Esophagus muscularis mucosa (tissue), 4 donors: ENCODE measurements at places on chromosomes 1 and 21. TPM values are rescaled to one million over a fixed set of nuclear protein-coding genes. Genes with fewer than 3 reads are reported as not detected.

Gene RUNX3
- 4.4 TPM for total RNA-seq

Gene RPE65
- total RNA-seq: not detected

Gene SOD1
- 250 TPM for total RNA-seq

Gene OR2T29
- total RNA-seq: not detected

Gene MARK1
- 17.4 TPM for total RNA-seq

Gene CYP2J2
- 0.26 TPM for total RNA-seq

Gene FCRL2
- total RNA-seq: not detected

Gene ZBTB40
- 18.5 TPM for total RNA-seq

Gene TTC39A
- 2.5 TPM for total RNA-seq

- DNase-seq: no peak
These were observed 5.3 kb upstream of the DPT start for GRCh38 chr1:168734271-168734670.

DNA sequence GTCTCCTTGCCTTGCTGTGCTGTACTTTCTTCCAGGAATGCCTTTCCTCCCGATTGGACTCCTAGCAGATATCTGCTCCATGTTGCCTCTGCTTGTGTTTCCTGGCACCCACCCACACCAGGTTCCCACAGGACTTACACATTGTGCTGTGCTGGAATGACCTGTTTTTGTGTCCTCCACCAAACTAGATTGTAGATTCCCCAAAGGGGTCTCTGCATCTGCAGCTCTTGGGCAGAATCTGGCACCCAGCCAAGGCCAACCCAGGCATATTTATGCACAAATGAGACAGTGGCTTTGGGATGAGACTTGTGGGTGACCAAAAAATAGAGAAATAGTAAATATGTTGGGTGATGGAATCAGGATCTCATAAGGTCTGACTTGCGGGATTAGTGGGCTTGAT, 278.2 kb downstream of the RRAGC start:
- DNase-seq: no peak

- no peak for DNase-seq
These were observed 24.8 kb upstream of the ZMYM4 start for GRCh38 chr1:35243691-35244090.

DNA sequence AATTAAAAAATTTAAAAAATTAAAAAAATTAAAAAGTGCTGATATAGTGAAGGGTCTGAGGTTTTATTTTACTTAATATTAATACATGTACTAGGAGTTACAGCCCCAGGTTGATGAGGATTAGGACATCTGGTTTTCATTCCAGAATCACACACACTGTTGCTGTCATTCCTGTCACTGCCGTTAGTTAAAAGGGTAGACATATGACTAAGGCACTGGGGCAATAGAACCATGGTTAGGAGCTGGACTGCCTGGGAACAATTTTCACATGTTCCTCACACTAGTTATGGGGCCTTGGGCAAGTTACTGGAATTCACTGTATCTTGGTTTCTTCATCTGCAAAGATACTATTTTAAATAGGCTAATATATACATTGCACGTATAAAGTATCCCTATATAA, 191.8 kb upstream of the DPYD start:
- no peak for DNase-seq

DNA sequence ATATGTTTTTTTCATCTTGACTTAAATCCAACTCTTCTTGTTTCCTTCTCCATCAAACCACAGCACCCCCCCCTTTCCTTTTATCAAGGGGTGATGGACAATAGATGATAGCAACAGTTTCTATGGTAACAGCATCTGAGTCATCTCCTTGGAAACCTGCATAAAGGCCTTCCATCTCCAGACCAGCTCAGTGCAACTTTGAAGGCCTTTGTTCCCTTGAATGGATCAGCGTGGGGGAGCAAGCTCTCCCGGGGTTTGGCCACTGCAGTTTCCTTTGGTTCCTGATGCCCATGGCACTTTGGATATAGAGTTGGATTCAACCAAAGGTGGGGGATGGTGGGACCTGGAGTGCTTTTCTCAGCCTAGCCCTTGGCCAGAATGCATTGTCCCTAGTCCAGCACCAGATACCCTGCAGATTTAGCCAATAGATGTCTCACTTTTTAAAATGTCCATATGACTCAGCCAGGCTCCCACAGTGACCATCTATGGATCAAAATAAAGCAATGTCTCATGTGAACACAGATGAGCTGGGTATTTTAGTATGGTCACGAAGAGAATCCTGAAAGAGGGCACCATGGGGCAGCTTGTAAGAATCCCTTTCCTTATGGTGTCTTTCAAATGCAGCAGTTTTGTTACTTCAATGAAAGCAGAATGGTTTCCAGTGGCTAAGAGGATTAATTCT, 127.7 kb downstream of the SPATA46 start:
- DNase-seq: no peak

DNA sequence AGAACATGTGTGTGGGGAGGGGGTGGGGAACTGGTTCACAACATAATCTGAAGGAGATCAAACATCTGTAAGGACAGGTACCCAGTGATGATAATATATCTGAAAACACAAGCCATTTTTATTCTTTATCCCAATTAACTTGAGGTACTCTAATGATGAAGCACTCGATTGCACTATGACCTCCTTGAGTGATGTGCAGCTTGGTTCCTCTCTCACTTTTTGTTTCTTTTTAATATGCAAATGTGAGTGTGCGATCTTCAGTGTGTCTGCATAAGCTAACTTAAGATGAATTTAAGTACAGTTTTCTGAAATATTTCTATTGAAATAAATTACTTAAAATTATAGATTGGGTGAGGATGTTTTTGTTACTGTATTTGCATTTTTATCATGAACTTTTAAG, 50.6 kb upstream of the ANGPTL1 start:
- DNase-seq: no peak

GRCh38 chr1:65844821-65845534, 52.3 kb downstream of the PDE4B start:
- DNase-seq: no peak

DNA sequence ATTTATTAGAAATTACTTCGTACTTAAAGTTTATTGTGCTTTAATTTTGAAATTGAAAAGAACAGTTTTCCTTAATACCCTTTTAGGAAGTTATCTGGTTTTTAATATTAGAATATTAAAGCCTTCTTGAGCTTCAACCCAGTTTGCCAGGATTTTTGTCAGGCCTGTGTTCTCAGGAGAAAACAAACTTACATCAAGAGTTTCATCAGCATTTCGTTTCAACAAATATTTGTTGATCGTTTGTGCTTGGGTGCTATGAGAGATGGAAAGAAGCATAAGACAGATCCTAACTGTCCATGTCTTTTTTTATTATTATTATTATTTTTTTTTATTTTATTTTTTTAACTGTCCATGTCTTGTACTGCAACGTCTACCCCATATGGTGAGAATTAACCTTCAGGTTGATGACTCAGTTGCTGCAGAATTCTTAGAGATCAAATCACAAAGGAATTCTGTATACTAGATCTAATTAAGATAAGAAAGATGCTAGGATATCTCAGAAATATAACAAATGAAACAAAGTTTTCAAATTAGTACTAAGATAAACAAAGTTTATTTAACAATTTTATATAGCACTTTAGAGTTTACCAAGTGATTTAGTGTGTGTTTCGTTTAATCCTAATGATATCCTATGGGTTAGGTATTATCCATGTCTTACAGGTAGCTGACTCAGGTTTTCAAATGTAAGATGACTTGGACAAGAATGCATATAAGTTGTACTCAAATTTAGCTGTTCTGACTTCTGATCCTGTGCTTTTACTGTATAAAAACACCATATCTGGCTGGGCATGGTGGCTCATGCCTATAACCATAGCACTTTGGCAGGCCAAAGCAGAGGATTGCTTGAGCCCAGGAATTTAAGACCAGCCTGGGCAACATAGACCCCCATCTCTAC, 14.3 kb downstream of the FBXO28 start:
- no peak for DNase-seq

DNA sequence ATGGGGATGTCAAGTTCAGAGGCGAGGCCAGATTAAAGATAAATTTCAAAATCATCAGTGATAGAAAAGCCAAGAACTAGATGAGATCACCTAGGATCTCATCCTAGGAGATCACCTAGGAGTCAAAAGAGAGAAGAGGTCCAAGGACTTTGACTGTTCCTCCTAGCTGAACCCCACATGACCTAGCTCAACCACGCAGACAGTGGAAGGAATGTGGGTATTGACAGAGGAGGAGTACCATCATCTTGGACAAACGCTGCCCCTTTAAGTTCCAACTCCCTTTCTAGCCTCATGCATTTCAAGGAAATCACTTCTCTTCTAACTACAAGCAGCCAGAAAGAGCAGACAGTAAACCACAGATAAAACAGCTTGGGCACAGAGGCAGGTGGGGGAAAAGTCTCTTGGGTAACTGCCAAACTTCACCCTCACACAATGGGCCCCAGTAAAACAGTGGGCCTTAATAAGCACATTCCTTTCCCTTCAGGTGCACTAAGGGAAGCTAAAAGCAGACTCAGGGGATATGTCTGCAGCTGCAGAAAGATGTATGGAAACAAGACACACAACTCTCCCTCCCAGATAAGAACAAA, 12.5 kb upstream of the FAM76A start:
- DNase-seq: no peak

DNA sequence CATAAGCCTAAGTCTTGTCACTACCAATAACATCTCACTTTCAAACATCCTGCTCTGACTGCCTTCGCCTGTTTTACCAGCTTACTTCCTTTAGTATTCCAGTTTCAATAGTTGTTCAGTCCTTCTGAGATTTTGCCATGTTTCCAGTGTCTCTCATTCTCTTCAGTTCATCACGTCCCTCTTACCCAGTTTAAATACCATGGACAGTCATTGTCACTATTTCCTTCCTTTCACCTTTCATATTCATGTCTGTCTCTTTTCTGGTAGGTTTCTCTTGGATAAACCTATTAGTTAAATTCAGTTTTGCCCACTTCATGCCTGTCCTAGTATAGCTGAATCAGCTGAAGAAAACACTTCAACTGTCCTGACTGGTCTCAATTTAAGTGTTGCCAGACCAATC, 5.9 kb downstream of the ATF6 start:
- DNase-seq: no peak

DNA sequence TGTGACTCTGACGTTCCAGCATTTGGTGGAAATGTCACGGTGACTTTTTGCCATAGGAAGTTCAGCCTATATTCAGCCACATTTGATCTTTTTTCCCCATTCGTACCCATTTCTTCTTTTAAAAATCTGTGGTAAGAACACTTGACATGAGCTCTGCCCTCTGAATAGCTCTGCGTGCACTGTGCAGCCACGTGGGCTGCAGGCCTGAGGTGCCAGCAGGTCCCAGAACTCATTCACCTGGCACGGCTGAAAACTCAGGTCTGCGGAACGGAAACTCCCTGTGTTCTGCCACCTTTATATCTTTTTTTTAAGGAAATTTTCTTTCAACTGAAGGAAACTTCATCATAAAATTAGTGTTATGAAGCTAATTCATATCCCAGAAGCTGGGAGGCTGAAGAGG, 28.6 kb downstream of the CEP104 start:
- no peak for DNase-seq

GRCh38 chr1:82755671-82756070, 954.9 kb downstream of the ADGRL2 start:
- DNase-seq: no peak

DNA sequence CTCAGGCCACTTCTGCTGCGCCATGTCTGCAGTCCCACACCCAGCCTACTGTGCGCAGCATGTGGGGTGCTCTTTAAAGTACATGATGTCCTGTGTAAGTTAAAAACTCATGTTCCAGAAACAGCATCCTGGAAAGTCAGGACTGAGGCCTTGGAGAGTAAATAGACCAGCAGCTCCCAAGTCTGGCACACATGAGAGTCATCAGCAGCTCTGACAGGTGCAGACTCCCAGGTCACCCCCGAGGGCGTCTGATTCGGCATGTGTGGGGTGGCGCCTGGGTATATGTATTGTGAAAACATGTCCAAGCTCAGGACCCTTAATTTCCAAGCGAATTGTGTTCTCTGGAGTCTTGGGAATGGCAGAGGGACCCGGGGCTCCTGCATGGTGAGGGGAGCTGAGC, 120.1 kb upstream of the RUNX3 start:
- DNase-seq: no peak
